Lung (tissue), 17 donors: ENCODE measurements at places on chromosomes 3 and 15.
A peak's percentile ranks its signal among the peaks of the same experiment; 100 is the strongest.

- H3K27me3 ChIP-seq, result no peaks in the 10 kb centered on the region
- peaks cover 2% of the 10 kb centered on the region for H3K4me1 ChIP-seq
- DNase-seq, result no peak
- no peak overlapping the region for H3K4me3 ChIP-seq
These were observed 133.6 kb downstream of the CLSTN2 start for GRCh38 chr3:140068494-140069017.

- no peak for DNase-seq
- no peaks in the 10 kb centered on the region for H3K36me3 ChIP-seq
- H3K27me3 ChIP-seq, result no peaks in the 10 kb centered on the region
- H3K27ac ChIP-seq, result peak overlapping the region; percentile 53
These were observed 488.7 kb upstream of the TPRG1 start for GRCh38 chr3:188683032-188683521.

DNA sequence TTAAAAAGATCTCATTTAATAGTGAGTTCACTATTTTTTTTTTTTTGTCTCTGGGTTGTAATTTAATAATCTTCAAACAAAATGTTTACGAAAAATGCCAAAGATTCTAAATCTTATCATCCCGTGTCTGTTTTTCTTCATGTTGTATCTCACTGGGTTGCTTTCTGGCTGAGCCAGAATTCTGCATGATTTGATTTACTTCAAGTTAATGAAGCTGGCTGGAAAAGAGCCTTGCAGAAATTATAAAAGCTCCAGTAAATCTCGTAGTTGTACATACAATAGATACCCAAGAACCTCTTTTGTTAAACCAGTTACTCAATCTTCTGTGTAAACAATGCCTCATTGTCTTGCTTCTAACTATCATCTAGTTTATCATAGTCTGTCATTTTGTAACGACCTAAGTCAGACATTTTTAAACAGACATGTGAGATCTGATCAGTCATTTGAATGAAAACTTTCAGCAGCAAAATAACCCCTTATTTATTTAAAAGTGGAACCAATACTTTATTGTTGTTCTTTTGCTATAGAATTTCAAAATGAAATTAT is 249.0 kb downstream of the MCTP2 start:
- H3K36me3 ChIP-seq, result no peaks in the 10 kb centered on the region
- no peaks in the 10 kb centered on the region for H3K4me1 ChIP-seq
- no peaks in the 10 kb centered on the region for H3K27me3 ChIP-seq
- peak; percentile 76 for DNase-seq

- no peaks in the 10 kb centered on the region for H3K36me3 ChIP-seq
- H3K27me3 ChIP-seq, result no peaks in the 10 kb centered on the region
- no peak overlapping the region for H3K27ac ChIP-seq
- H3K4me3 ChIP-seq, result no peak overlapping the region
- H3K4me1 ChIP-seq, result peaks cover 4% of the 10 kb centered on the region
These were observed 20.3 kb downstream of the AGTR1 start for GRCh38 chr3:148717885-148718561.

- DNase-seq, result peak; percentile 82
- H3K36me3 ChIP-seq, result no peaks in the 10 kb centered on the region
- no peaks in the 10 kb centered on the region for H3K27me3 ChIP-seq
- H3K4me1 ChIP-seq, result peaks cover 18% of the 10 kb centered on the region
- no peak overlapping the region for H3K4me3 ChIP-seq
- no peak overlapping the region for H3K27ac ChIP-seq
These were observed 73.4 kb downstream of the CPN2 start for GRCh38 chr3:194277786-194278130.

- H3K4me3 ChIP-seq, result no peak overlapping the region
- no peak for DNase-seq
- H3K4me1 ChIP-seq, result peaks cover 48% of the 10 kb centered on the region
- H3K27ac ChIP-seq, result peak overlapping the region; percentile 95
- peaks cover 11% of the 10 kb centered on the region for H3K36me3 ChIP-seq
- H3K27me3 ChIP-seq, result no peaks in the 10 kb centered on the region
These were observed 5.2 kb downstream of the GNAI2 start for GRCh38 chr3:50241163-50241562.

GRCh38 chr3:100650651-100651619 is 41.5 kb downstream of the ADGRG7 start:
- no peak for DNase-seq
- no peaks in the 10 kb centered on the region for H3K36me3 ChIP-seq
- no peaks in the 10 kb centered on the region for H3K4me1 ChIP-seq
- no peak overlapping the region for H3K27ac ChIP-seq
- no peaks in the 10 kb centered on the region for H3K27me3 ChIP-seq
- no peak overlapping the region for H3K4me3 ChIP-seq

GRCh38 chr3:48209445-48209844 is 13.8 kb upstream of the CAMP start:
- no peaks in the 10 kb centered on the region for H3K36me3 ChIP-seq
- no peaks in the 10 kb centered on the region for H3K27me3 ChIP-seq
- H3K4me3 ChIP-seq, result no peak overlapping the region
- DNase-seq, result no peak
- no peak overlapping the region for H3K27ac ChIP-seq

DNA sequence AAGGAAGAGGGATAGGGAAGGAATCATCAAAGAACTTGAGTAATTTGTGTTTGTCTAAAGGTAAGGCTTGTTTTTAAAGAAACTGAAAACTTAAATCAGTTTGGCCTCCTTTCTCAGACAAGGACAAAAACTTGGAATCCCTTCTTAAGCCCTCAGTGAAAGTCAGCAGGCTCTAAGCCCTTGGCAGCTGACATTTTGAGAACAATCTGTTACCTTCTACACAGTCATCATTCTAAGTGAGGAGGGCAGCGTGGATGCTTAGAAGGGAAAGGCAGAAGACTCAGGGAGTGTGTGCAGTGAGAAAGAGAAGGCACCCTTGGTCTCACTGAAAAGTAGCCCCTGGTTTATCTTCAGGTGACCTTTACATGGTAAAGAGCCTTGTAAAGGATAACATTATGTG is 10.8 kb downstream of the HSPBAP1 start:
- H3K27me3 ChIP-seq, result no peaks in the 10 kb centered on the region
- no peaks in the 10 kb centered on the region for H3K4me1 ChIP-seq
- DNase-seq, result no peak
- no peaks in the 10 kb centered on the region for H3K36me3 ChIP-seq
- H3K27ac ChIP-seq, result no peak overlapping the region

- no peaks in the 10 kb centered on the region for H3K27me3 ChIP-seq
- no peaks in the 10 kb centered on the region for H3K36me3 ChIP-seq
- H3K4me1 ChIP-seq, result no peaks in the 10 kb centered on the region
These were observed 76.5 kb downstream of the CD200R1L start for GRCh38 chr3:112770032-112770626.

DNA sequence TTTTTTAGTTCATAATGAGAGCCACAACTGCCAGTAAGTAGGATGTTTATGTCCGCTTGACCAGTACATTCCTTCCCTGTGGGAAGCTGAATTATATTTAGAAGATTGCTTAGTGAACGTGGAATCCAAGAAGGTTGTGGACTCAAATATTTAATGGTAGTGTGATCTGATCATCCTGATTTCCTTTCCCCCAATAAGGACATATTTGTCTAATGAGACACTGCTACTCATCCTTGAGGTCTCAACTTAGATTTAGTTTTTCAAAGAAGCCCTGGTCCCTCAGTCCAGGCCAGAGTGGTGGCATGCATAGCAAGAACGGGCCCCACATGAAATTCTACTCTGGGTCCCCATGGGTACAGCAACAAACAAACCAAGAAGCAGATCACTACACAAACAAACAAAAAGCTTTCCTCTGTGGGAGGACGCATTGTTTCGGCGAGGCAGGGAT is 60.8 kb downstream of the USP13 start:
- H3K4me3 ChIP-seq, result no peak overlapping the region
- no peaks in the 10 kb centered on the region for H3K4me1 ChIP-seq
- peaks cover 4% of the 10 kb centered on the region for H3K36me3 ChIP-seq

GRCh38 chr15:71110405-71111180 is 4.7 kb upstream of the THSD4 start:
- no peak overlapping the region for H3K4me3 ChIP-seq
- peaks cover 14% of the 10 kb centered on the region for H3K4me1 ChIP-seq
- H3K27ac ChIP-seq, result no peak overlapping the region

- no peak overlapping the region for H3K4me3 ChIP-seq
- peak; percentile 26 for DNase-seq
- H3K36me3 ChIP-seq, result no peaks in the 10 kb centered on the region
- peak overlapping the region; percentile 56 for H3K27ac ChIP-seq
- peaks cover 8% of the 10 kb centered on the region for H3K4me1 ChIP-seq
- no peaks in the 10 kb centered on the region for H3K27me3 ChIP-seq
These were observed 221.4 kb upstream of the NANOGP8 start for GRCh38 chr15:35306361-35306981.

DNA sequence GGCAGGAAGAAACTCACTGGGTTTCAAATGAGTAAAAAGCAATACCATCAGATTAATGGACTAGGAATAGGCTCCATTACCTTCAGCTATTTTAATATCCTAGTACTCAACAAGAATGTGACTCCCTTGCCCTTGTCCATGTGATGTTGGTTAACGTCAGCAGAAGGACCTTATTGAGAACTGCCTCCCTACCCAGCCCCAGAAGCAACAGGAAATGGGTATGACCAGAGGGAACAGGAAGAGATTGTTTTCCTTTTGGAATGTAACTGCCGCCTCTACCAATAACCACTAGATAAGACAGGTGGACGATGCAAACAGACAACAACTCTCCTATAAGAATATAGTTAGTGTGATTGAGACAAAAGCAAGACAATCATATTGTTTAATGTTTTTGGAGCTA is 10.4 kb upstream of the MME start:
- H3K4me1 ChIP-seq, result no peaks in the 10 kb centered on the region
- no peak for DNase-seq
- H3K27ac ChIP-seq, result no peak overlapping the region
- H3K4me3 ChIP-seq, result no peak overlapping the region
- H3K27me3 ChIP-seq, result no peaks in the 10 kb centered on the region

- H3K27ac ChIP-seq, result no peak overlapping the region
- no peaks in the 10 kb centered on the region for H3K27me3 ChIP-seq
- no peak for DNase-seq
- H3K4me1 ChIP-seq, result peaks cover 10% of the 10 kb centered on the region
These were observed 1.4 kb downstream of the XXYLT1 start for GRCh38 chr3:195269375-195270078.

- no peaks in the 10 kb centered on the region for H3K4me1 ChIP-seq
- H3K27me3 ChIP-seq, result no peaks in the 10 kb centered on the region
- H3K4me3 ChIP-seq, result no peak overlapping the region
- DNase-seq, result peak; percentile 52
- no peak overlapping the region for H3K27ac ChIP-seq
These were observed 110.0 kb upstream of the NSMCE3 start for GRCh38 chr15:29379647-29380046.

DNA sequence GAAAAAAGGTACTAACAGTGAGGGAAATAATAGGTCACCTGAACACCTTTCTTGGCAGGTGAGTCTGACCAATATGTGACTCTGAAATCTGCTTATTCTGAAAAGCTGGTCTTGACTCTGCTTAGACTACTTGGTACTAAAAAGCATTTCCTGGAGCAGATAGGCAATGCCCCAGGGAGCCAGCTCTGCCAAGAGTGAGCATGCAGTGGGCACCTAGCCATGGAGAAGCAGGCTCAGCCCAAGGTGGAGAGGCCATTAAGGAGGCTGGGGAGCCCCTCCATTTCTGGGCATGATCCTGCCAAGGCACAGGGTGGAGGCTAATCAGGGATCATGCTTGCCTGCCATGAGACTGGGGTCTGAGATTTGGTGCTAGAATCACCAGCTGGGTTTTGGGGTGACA is 1.6 kb upstream of the LTF start:
- H3K4me3 ChIP-seq, result no peak overlapping the region
- no peak overlapping the region for H3K27ac ChIP-seq
- H3K4me1 ChIP-seq, result no peaks in the 10 kb centered on the region
- H3K27me3 ChIP-seq, result no peaks in the 10 kb centered on the region
- no peak for DNase-seq
- no peaks in the 10 kb centered on the region for H3K36me3 ChIP-seq

GRCh38 chr3:81086348-81086747 is 675.1 kb downstream of the GBE1 start:
- no peaks in the 10 kb centered on the region for H3K27me3 ChIP-seq
- H3K4me3 ChIP-seq, result no peak overlapping the region
- DNase-seq, result no peak
- H3K27ac ChIP-seq, result no peak overlapping the region
- no peaks in the 10 kb centered on the region for H3K36me3 ChIP-seq

DNA sequence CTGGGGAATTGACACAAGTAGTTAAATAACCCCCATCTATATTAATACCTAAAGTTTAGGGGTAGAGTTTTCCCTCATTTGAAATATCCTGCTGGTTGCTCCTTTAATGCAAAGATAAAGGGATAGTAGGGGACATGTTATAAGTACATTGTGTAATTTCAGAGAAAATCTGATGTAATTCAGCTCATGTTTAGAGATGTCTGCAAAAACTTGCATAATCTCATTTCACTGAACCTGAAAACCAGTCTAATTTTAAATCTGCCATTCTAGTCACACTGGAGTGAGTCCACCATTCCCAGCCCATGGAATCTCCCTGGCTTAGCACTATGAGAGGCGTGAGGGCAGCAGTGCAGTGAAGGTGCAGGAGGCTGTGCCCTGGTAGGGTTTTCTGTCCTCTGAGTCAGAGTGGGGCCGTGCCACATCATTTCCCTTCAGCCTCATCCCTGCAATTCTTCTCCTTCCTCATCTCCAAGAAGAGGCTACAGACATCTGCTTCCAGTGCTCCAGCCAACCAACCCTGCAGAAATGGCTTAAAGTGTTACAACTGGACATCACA is 246.3 kb upstream of the UMPS start:
- no peaks in the 10 kb centered on the region for H3K27me3 ChIP-seq
- no peak overlapping the region for H3K4me3 ChIP-seq
- no peak for DNase-seq
- H3K36me3 ChIP-seq, result peaks cover 5% of the 10 kb centered on the region

DNA sequence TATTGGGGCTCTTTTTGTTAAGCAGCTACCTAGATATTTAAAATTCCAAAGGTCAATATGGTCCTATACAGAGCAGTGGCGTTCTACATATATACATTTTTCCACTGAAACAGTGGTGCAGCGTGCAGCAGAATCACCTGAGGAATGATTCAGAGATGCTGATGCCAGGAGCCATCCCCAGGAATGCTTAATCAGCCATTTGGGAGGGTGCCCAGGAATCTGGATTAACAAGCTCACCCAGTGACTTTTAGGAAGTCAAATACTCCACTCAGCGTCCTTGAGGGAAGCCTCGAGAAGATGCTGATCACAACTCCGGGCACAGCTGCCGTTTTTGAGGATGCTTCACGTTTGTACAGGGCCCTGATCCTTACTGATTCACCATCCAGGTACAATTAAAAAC is 82.6 kb upstream of the ARHGEF3 start:
- no peak for DNase-seq
- H3K4me1 ChIP-seq, result peaks cover 8% of the 10 kb centered on the region
- H3K27me3 ChIP-seq, result no peaks in the 10 kb centered on the region
- no peaks in the 10 kb centered on the region for H3K36me3 ChIP-seq
- H3K4me3 ChIP-seq, result no peak overlapping the region

DNA sequence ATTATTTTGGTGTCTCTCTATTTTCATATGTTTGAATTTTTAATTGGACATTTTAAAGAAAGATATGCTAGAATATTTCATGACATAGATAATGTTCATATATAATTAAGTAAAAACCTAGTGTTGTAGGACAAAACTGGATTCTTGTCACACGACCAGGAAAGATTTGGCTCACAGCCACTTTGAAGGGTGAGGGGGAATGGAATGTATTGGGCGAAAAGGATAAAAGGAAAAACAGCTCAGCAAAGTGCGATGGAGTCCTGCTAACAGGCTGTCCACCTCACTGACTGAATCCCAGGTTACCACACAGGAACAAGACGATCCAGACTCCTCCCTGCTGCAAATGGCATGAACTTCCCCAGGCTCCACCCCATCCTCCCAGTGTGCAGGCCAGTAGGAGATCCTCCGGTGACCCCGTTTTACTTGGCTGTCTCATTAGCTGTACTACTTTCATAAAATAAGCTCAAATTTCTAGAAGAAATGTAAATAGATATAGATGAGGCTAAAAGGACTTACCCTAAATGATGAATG is 186.2 kb downstream of the CD47 start:
- no peaks in the 10 kb centered on the region for H3K27me3 ChIP-seq
- H3K27ac ChIP-seq, result no peak overlapping the region
- no peak overlapping the region for H3K4me3 ChIP-seq
- peak; percentile 26 for DNase-seq
